ENCODE measurements at places on chromosomes 2 and 18.

GRCh38 chr2:178756843-178757242 lies 50.4 kb downstream of the TTN start:
- DNase-seq = no peak

- no peak for DNase-seq
These were observed 3.4 kb upstream of the DUSP2 start for GRCh38 chr2:96148410-96149217.

GRCh38 chr2:59339121-59339836 lies 1098.2 kb upstream of the FANCL start:
- DNase-seq = no peak

DNA sequence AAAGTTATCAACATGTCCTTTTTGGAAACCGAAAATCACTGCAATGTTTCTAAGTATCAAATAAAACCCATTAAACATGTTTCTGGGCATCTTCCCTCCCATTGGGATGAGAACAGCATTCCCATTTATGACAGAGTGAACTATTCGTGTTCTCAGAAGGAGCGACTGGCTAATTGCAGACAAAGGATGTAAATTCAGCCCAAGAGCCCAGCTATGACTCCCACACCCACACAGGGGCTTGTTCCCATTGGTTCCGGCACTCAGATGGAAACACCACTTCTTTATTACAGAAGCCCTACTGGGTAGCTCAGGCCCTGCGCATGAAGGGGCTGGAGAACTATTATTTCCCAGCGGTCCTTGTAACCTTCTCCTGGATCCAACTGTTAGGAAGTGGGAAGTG lies 16.6 kb upstream of the NPAS2 start:
- no peak for DNase-seq

GRCh38 chr18:10353791-10354190 lies 100.6 kb upstream of the APCDD1 start:
- DNase-seq = no peak
